ENCODE measurements at places on chromosomes 4 and X.
A peak's percentile ranks its signal among the peaks of the same experiment; 100 is the strongest.

GRCh38 chr4:1716065-1716945, 4.2 kb upstream of the SLBP start:
- no peak for DNase-seq

DNA sequence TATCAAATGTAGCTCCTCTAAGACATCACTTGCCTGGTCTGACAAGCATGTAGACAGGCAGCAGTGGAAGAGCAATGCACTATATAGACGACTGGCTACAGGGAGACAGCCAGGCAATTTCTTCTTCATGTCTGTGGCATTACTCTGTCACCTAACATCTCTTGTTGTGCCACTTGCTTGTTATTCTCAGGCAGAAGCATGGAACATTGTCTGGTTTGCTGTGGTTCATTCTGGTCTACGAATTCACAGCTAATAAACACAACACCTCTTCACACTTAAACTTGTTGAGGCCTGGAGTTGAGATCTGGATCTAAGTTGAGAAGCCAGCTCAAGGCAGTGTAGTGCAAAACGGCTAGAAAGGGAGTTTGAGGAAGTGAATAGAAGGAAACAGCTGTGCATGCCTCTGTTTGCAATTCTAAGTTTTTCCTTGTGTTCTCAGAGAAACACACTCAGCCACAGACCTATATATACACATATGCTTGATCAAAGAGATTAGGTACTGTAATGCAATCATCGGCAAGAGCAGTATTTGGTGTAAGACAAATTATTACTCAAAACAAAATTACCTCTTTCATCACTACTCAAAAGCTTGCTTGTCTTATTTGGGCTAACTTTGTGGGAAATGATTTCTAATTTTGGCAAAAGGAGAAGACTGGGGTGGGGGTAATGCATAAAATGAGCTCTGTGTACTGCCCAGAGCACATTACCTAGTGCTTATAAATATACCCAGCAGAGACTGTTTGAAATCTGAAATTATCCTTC, 243.8 kb downstream of the PPP3CA start:
- DNase-seq: no peak

DNA sequence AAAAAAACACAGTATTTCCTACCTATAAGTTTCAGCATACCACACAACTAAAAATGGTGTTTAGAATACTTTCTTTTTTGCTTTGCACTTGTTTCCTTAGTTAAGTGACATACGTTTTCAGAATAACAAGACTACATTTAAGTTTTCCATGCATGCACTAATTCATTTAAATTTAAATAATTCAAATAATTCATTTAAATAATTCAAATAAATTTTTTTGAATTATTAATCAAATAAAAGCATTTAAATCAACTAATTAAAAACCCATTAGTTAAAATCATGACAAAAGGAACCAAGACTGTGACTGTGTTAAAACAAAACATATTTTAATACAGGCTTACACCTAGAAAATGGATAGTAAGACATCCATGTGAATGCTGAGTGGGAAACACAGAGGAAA, 12.8 kb downstream of the ANXA5 start:
- DNase-seq: no peak

DNA sequence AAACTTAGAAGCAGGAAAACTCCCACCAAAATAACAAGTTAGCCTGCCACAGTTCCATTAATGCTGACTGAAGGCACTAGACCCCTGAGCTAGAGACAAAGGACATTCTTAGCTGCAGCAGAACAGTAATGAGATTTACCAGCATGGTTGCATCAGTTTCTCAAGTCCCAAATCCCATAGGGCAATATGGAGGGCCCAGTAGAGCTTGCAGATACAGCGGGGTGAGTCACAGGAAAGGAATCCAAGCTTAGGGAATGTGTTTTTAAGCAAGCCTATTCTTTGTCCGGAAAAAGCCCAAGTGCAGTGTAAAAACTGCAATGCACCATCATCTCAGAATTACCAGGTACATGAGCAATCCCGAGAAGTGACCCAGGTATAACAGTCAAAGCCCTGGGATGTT, 51.3 kb upstream of the EXOC1L start:
- DNase-seq: no peak

DNA sequence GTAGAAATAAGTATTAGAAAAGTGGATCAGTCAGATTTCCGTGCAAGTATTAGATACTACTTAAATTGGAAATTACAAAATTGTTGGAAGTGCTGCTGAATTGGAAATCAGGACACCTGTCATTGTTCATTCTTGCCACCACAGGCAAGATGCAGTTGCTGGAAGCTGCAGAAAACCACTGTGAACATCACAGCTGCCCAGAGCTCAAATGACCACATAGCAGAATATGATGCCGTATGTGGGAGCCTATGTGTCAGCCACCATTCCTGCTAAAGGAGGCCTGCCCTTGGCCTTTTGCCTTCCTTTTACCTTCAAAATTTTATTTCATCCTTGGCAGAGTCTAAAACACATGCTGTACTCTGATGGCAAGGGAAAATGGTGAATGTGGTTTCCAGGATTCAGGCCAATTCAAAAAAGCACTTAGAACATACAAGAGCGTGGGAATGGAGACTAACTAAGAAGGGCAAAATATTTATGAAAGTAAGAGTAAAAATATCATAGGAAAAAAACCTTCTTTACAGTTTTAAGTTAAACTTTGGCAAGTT, 1005.5 kb upstream of the GRID2 start:
- DNase-seq: no peak

- DNase-seq: peak; percentile 6
Measured at GRCh38 chr4:128917781-128918180, 108.3 kb downstream of the JADE1 start.

DNA sequence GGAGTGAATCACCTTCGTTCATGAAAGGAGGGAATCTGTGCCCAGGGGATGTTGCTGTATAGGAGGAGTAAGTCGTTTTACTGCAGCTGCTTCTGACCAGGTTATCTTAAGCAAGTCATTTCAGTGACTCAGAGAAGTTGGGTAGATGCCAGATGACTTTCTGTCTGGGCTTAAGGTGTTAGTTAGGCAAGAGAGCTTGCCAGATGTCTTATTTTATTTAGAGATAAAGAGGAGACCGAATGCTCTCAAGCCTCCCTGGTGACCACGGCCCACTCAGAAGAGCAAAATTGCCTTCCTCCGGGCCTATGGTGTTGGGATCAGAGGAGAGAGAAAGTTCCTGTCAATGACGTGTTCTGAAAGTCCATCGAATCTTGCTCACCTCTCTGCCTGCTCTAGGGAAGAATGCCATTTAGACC, 16.3 kb upstream of the ZNF827 start:
- DNase-seq: no peak

GRCh38 chr4:41832961-41833360, 84.4 kb upstream of the PHOX2B start:
- no peak for DNase-seq

DNA sequence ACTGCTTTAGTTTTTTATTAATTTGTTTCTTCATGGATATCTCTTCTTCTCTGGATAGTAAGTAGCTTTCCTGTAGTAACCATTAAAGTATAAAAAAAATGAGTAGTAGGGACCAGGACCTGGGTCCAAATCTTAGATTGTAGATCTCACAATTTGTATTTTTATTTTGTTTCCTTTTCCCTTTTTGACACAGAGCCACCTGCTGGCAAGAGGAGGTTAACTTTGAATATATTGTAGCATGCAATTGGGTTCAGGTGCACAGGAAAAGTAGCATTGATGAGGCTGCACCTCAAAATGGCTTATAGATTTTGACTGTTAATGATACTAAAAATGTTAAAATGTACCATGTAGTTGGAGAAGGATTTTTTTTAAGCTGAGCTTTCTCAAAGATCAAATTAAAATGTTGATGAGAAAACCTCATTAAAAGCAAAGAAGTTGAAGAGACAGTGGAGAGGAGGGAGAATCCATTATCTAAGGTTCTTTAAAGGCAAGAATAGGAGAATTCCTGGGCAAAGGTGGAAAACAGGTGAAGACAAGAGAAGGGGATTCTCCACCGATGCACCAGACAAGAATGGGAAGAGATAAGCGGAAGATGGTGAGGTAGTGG, 48.3 kb upstream of the HPGDS start:
- peak; percentile 37 for DNase-seq

- no peak for DNase-seq
Measured at GRCh38 chr4:152535360-152535902, 461 bp downstream of the FBXW7 start.

GRCh38 chrX:29348288-29348687, 761.0 kb downstream of the IL1RAPL1 start:
- no peak for DNase-seq

GRCh38 chr4:94115687-94116086, 92.0 kb upstream of the SMARCAD1 start:
- no peak for DNase-seq

- peak; percentile 17 for DNase-seq
Measured at GRCh38 chr4:118032691-118033090, 1.6 kb upstream of the NDST3 start.

DNA sequence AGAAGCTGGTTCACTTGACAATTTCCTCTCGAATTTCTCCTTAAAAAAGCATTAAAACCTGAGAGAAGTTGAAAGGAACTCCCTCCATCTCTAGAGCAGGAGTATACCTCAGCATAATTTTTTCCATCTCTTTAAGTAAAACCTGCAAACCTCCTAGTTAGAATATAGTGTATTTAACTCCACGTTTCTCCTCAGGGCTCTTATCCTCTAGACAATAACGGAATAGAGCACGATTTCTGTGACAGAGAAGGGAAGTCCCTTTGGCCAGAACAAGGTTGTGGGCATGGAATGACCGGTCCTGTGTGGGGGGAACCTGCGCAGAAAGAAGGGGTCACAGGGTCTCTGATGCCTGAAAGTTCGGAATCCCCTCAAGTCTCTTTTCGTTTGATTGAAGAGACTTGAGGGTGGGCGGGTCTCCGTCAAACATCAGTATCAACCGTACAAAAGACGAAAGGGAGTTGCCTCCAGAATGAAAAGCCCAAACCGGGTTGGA, 697 bp downstream of the ZNF280C start:
- no peak for DNase-seq

GRCh38 chr4:103400405-103400804, 202.3 kb upstream of the CENPE start:
- DNase-seq: no peak

GRCh38 chrX:4994855-4995254, 1233.8 kb downstream of the NLGN4X start:
- no peak for DNase-seq

DNA sequence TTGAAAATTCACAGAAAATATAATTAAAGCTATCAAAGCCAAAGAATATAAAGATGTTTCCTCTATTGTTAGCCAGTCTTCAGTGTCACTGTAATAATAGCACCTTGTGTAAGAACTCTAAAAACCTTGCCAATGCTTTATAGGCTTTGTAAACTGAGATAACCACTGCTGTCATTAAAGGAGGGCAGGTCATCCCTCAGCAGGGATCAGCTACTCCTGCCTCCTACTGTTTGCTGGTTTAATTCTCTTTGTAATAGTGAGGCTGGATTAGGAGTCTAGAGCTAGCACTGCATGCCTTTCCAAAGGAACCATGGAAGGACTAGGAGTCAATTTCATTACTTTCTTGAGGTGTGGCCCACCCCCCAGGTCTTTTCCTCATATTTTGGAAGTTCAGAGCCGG, 46.2 kb downstream of the FHIP1A start:
- no peak for DNase-seq

DNA sequence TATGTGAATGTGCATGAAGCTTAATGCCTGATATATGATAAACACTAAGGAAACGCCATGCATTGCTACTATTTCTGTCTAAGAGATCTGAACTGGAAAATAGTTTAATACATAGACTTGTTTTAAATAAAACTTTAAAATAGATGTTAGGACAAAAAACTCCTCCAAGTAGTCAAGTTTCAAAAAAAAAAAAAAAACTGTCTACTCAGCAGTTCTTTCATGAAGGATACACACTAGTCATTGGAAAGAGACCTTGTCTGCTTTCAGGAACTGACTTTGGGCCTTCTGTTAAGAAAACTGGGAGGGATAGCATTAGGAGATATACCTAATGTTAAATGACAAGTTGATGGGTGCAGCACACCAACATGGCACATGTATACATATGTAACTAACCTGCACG, 138.4 kb downstream of the ANTXR2 start:
- DNase-seq: no peak

Measured in stomach (tissue), 19 donors.